ENCODE measurements at places on chromosomes 1 and 21.

DNA sequence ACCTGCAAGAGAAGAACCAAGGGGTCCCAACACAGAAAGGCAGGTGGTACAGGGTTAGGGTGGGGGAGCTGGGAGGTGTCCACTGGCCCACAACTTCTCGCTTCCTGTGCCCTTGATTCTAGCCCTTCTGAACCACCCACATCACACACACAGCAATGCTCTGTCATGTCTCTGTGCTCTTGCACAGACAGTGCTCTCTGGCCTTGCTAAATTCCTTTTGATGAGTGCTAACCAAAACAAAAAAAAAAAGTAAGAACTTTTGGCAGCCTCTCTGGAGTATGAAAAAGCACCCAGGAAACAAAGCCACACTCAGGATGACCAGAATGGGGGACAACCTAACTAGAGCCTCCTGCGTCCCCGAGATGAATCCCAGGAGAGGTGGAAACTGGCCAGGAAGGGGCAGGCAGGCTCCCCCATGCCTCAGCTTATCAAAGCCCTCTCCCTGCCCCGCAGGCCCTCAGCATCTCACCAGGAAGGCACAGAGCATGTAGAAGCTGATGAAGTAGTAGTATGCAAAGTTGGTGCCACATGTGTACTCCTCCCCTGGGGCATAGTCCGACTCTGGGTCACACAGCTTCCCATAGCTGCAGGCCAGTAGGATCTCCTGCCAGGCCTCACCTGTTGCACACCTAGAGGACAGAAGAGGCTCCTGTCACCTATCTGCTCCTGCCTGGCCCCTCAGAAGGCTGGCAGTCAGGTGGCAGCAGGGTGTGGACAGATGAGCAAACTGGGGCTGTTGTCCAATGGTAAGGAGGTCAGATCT lies 27.2 kb upstream of the KIF21B start:
- DNase-seq = no peak

GRCh38 chr21:44370027-44370735 lies 16.8 kb downstream of the TRPM2 start:
- DNase-seq = peak; percentile 29

DNA sequence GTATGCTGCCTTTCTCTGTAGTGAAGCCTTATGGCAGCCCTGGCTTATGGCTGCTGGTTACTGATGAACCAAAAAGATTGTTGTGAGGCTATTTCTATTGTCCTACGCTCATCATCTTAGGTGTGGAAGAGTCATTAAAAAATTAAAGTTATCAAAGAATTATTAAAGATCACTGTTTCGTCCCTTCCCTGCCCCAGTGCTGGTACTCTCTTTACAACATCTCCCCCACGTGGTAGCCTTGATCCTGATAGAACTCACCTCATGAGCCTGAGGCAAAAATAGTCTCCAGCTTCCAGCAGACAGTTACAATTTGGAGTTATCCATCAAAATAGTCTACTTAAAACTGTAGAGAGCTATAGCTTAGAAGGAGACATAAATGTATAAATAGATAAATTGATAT lies 201.5 kb downstream of the S1PR1 start:
- DNase-seq = no peak

DNA sequence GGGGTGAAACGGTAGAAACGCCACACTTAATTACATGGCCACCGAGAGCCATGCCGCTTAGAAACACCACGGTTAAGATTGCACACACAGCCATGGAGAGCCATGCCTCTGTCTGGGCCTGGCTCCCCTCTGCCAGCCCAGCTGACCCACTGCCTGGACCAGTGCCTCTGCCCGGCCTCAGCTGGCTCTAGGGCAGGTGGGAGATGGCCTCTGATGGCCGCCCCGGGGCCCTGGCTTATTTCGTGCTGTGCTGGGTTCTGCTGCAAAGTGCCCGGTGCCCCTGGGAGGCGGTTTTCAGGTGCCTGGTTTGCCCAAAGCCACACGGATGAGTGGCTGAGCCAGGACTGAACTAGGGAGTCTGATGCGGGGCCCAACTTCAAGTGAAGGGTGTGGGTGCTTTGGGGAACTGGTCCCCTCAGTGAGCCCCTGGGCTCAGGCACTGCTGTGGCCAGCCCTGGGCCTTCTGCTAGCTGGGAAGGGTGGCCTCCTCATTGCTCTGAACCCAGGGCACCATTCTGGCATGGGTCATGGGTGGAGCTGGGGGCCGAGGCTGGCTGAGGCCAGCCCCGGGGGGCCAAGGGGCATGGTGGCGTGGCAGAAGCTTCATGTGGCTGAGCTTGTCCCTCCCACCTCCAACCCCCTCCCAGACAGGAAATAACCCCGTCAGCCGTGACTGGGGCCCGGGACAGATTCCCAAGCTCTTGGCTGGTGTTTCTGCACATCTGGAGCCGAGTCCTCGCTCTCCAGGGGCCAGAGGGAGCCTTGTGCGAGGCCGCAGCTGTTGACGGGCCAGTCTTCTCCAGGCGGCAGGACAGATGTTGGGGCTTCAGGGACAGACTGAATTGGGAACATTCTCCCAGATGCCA lies 1.9 kb upstream of the GPR153 start:
- no peak for DNase-seq

DNA sequence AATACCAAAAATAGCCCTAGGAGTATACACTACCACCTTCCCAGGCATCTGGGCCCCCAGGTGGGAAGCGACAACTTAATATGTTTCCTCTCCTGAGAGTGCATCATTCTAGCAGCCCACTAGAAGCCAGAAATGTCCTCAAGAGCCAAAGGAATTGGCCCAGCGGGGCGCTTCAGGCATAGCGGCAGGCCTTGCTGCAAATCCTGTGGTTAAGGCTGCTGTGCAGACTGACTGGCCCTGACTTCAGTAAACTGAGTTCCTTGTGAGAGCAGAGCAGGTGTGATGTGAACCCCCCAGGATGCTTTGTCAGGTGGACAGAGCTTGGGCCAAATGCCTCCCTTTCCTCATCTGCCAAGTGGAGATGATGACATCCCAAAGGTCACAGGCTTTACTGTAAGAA lies 29.7 kb upstream of the LDLRAP1 start:
- DNase-seq = no peak

GRCh38 chr1:210024996-210025395 lies 87.0 kb downstream of the SYT14 start:
- no peak for DNase-seq

DNA sequence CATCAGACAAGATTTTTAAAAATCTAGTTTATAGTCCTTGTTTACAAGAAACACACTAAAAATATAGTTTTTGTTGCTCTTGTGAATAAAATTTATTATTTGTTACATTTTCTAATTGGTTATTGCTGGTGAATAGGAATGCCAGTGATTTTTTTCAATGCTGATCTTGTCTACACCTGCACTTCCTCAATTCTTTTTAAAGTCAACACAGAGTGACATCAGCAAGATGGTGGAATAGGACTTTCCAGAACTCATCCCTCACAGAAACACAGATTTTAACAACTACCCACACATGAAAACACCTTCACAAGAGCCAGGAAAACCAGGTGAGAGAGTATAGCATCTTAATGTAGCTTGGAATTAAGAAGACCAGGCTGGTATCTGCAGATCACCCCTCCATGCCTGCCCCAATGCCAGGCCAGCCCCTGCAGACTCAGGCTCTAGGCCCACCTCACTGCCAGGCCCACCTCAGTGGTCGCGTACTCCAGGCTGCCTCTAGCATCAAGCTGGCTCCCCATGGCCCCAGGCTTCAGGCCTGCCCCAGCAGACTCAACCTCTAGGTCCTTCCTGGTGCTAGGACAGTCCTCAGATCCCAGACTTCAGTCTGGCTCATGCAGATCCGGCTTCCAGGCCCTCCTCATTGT lies 117.6 kb downstream of the WDR3 start:
- DNase-seq = no peak

DNA sequence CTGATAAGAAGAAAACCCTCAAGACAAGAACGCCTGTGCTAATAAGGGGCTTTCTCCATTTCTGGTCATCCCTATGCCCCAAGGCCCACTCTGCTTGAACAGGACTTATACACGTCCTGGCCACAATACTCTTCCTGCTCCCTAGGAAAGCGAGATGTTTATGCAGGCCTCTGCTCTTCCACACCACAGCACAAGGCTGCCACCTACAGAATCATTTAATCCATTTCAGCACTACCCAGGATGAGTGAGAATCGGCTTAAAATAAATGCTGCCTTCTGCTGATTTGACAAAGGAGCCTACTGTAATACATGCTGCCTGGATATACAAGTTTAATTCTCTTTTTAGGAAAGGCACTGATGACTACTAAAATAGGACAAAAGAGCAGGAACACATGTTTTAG lies 29.4 kb downstream of the FRRS1 start:
- DNase-seq = peak; percentile 3

DNA sequence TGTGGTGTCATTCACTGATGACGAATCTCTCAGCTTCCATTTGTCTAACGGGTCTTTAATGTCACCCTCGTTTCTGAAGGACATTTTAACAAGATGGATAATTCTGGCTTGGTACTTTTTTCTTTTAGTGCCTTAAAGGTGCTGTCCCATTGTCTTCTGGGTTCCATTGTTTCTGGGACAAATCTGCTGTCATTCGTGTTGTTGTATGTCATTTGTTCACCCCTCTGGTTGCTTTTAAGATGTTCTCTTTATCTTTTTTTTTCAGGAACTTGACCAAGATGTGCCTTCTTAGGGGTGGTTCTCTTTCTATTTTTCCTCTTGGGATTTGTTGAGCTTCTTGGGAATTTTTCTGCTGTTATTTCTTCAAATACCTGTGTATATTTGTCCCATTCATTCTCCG lies 14.0 kb upstream of the MMEL1 start:
- no peak for DNase-seq

DNA sequence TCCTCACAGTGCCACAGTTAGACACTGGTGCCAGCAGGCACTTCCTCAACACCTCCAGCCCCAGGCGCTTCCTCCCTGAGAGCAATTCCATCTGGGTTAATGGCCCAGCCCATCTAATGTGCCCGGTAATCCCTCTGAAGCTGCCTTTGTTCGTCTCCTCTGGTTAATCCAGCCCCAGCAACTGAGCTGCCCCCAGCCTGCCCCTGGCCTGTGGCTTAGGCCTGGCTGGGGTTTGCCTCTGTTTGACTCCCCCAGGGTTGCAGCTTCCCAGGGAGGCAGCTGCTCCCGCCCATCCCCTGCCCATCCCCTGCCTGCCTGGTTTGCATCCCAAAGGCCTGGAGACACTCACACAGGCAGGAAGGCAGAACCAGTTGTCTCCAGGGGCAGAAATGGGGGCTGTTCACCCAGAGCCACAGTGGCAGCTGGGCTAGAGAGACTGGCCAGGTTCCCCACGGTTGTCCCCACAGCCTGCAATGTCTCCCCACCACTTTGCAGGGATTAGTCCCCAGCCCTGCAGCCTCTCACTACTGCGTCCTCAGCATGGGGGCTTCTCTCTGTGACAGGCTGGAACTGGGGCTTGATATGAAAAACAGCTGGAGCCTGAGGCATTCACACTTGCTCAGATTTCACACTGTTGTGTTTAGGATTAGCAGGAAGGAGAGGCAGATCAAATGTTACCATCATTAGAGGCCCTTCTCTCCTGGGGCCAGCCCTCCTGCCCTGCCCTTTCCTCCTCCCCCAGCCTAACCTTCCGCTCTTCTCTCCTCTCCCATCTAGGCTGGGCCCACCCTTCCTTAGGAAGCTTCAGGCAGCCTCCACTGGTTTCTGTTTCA lies 120.2 kb downstream of the TLR5 start:
- DNase-seq = peak; percentile 72

DNA sequence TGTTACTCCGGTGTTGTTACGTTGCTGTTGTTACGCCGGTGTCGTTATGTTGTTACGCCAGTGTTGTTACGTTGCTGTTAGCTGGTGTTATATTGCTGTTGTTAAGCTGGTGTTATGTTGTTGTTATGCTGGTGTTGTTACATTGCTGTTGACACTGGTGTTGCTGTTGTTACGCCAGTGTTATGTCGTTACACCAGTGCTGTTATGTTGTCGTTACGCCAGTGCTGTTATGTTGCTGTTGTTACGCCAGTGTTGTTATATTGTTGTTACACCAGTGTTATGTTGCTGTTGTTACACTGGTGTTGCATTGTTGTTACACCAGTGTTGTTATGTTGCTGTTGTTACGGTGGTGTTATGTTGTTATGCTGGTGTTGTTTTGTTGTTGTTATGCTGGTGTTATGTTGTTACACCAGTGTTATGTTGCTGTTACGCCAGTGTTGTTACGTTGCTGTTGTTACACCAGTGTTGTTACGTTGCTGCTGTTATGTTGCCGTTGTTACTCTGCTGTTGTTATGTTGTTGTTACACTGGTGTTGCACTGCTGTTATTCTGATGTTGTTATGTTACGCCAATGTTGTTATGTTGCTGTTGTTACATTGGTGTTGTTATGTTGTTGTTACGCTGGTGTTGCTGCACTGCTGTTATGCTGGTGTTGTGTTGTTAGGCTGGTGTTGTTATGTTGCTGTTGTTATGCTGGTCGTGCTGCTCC lies 25.6 kb downstream of the H6PD start:
- no peak for DNase-seq

- DNase-seq = no peak
Observed at GRCh38 chr1:95118067-95118499, 928 bp downstream of the TLCD4 start.

DNA sequence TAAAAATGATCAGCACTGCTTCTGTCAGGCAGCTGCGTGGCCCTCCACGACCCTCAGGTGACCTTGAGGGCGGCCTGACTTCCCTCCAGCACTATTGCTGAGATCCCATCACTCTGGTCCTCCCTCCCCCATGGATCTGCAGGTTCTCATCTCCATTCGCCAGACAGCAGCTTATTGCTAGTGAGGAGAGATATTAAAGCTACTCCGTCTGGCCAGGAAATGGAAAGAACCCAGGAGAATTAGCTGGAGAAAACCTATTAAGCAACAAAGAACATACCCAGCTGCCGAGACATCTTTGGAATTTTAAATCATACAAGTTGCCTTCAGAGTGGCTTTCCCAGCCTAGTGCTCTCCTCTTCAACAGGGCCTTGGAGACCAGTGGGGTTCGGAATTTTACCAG lies 25.7 kb upstream of the KCNN3 start:
- no peak for DNase-seq

- DNase-seq = no peak
Observed at GRCh38 chr1:86155051-86155806, 1.3 kb downstream of the COL24A1 start.

DNA sequence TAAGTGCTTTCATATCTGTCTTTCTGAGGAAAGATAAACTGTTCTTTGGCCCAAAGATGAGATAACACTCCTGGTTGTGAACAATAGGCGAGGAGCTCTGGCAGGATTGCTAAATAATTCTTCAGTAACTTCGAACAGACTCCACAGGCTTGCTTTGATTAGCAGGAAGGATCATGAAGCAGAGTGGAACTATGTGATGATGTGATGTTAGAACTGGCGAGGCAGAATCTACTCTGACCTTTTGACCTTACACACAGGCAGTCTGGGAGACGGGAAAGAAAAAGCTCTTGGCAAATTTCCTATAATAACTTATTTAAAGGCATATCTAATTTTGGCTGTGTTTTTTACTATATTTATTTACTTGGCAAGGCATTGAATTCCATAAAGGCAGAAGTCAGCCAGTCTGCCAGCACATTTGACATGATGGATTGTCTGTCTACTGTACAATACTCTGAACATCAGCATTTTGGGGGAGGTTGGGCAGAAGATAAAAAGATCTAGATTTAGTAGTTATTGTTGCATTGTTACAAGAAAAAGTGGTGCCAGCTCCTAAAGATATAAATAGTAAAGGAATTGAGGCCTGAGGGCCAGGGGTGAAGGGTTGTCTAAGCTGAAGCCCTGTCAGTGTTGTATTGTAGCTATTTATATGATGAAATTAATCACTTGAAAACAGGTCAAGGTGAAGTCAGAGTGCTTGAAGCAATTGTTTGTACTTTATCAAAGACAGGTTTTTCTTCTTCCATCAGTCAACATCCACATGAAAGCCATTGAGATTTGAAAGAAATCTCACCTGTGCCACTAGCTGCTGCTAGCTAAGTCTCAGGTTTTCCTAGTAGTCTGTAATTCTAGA lies 708.8 kb downstream of the LTN1 start:
- DNase-seq = no peak

Measured in NCI-H2107 (cell line).